ENCODE measurements at places on chromosomes 3 and 15.

GRCh38 chr3:151638555-151639417 is 94.9 kb upstream of the AADACL2 start:
- no peak for DNase-seq

DNA sequence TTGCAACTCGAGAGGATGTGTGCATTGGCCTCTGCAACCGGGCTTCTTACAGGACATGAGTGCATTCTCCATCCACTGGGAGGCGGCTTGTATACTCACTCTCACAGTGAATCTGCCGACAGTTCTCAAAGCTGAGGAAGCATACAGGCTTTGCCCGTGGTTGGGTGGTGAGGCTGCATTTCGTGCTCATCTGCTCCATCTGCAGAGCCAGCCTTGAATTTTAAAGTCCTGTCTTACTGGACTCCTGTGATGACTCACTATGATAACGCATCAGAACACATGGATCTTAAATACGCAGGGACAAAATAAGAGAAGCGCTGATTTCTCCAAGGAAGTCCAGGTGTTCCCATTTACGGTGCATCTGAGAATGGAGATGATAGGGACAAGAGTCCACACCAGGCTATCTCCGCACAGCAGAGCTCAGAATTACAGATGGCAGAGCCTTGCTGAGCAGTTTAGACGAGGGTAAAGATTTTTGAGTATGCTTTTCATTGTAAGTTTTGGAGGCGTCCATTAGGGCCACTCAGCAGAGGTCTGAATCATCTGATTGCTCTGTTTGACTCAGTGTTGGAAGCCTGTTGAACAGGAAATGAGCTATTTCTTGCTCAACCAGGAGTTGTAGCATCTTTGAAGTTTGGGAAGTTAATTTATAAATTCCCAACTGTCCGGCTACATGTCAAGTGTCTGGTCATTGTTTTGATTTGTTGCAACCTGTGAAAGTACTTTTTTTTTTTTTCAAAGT is 87.1 kb downstream of the GABRG3 start:
- DNase-seq: no peak

GRCh38 chr15:90660195-90660998 is 56.7 kb upstream of the BLM start:
- DNase-seq: peak; percentile 76

DNA sequence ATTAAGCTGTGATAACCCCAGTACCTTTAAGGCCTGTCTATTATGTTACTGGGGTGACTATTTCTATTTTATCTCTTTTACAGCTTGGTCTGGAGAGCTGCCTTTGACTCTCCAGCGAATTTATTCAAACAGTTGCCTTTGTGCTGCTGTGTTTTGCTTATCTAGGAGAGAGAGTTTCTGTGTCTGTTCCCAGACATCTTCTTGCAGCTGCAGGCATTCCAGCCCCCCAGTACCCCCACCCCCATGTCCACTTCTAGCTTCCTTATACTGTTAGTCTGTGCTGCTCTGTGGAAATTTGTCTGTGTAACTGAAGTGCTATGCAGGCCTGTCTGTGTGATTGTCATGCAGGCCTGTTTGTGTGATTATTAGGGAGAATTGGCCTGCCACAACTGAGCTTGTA is 713.7 kb upstream of the SEMA6D start:
- DNase-seq: no peak

GRCh38 chr3:100756441-100756840 is 47.1 kb downstream of the TFG start:
- peak; percentile 38 for DNase-seq

DNA sequence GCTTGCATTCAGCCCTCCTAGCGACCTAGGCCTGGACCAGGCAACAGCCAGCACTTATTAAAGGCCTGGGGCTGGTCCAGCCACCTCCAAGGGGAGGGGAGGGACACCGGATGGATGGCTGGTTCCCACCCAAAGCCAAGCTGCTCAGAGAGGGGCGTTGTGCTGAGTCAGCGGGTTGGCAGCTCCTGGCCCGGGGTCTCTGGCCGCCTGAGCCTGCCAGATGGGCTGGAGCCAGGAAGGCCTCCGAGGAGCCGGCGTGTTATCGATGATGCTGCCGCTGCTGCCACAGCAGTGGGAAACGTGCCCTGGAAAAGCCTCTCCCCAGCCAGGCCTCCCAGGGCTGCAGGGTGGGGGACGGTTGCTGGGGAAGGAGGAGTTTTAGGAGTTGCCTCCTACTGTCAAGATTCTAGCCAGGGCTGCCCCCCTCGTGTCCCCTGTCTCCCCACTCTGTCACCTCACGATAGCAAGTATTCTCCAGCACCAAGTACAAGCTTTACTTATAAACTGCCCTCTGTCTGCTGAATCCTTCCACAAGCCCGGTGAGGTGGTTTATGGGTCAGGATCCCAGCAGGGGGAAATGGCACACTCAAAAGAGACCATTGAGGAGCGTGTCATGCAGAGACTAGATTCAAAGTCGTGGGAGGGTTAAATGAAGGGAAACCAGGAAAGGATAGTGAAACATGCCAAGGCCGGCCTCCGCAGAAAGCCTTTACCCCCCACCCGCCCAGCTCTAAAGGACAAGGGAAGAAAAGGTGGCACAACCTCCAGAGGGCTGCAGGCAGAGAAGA is 43.2 kb upstream of the TSEN2 start:
- DNase-seq: peak; percentile 75

GRCh38 chr15:82137261-82137660 is 91.4 kb upstream of the MEX3B start:
- DNase-seq: no peak

GRCh38 chr15:70156671-70157271 is 59.1 kb upstream of the TLE3 start:
- DNase-seq: peak; percentile 52

GRCh38 chr3:190101320-190102011 is 19.2 kb downstream of the P3H2 start:
- no peak for DNase-seq

GRCh38 chr15:63672369-63672768 is 75.2 kb downstream of the FBXL22 start:
- no peak for DNase-seq

GRCh38 chr15:81282911-81283310 is 41.0 kb downstream of the STARD5 start:
- no peak for DNase-seq

DNA sequence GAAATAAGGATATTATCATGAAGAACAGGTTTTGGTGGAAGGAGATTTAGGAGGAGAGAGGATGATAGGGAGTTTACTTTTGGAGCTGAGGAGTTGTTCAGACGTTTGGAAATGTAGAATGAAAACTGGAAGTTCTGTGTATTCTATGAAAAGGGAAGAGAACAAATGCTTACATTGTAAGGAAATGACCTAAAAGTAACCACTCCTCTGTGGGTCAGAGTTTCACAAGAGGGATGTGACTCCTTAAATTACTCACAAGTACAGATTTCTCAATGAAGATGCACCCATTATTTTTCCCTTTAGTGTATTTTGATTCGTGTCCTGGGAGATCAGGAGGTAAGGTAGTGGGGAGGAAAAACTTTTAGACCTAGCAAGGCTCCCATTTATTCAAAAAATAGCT is 4.0 kb downstream of the RNF13 start:
- no peak for DNase-seq

DNA sequence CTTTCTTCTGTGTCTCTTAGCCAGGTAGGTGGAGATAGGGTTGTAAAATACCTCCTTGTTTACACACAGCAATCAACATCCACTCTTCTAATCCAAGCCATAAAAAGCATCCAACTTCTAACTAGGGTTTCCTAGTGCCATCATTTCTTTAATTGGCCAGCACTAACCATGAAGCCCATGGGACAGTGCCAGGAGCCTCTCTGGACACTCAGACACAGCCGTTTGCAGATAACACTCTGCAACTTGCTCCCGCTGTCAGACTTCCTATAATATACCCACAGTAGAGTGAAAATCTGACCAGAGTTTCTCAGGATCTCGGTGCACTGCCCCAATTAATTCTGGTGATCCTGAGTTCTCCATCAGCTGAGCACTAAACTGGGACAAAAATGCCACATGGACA is 53.4 kb downstream of the TAFA4 start:
- no peak for DNase-seq

DNA sequence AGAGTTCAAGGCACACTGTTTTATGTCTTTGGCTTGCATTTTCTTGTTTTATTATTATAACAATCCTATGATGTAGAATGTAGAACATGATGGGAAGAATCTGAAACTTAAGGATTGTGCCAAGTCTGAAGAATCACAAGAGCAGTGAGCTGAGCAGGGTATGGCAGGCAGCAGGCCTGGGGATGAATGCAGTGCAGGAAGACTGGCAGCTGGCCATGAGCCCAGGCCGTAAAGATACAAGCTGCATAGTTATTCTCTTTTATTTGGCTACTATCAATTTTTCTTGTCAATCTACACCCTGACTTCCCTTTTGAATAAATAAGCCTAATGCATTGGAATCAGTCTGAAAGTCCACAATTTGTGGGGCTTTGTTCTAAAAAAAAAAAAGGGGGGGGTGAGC is 89.6 kb upstream of the ARPP21 start:
- no peak for DNase-seq

DNA sequence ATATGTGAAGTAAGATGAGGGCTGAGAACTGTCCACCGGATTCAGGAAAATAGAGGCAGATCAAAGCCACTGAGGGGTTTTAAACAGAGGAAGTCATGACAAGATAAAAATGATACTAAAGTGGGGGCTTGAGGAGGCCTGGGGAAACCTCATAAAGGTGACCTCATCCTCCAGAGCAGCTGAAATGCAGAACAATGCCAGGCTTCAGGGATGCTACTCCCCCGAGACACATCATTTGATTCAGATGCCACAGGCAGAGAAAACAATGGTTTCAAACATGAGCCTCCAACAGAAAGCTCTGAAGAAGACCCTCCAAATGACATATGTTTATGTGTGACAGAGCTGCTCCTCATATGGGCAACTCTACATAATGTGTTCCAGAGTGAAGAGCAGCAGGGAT is 6.4 kb downstream of the CFAP20DC start:
- DNase-seq: no peak
